ENCODE measurements at places on chromosomes 13 and 19.

DNA sequence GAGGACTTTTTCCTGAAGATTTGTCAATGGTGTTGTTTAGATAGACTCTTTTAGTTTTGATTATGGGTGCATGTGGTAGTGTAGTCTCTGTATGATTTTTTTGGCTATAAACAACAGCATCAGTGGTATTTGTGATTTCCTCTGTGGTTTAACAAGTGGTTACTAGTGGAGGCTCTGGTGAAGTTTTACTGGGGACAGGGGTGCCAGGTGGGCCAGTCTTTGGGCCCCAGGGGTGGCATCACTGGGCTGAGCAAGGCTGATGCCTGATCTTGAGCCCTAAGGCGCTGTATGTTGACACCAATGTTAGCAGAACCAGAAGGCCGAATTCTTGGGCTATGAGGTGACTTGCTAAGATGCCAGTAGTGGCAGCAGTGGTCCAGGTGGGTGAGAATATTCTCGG is 811.4 kb downstream of the DACH1 start:
- DNase-seq: no peak

GRCh38 chr19:51490676-51491075 is 10.9 kb downstream of the SIGLEC12 start:
- DNase-seq: no peak

DNA sequence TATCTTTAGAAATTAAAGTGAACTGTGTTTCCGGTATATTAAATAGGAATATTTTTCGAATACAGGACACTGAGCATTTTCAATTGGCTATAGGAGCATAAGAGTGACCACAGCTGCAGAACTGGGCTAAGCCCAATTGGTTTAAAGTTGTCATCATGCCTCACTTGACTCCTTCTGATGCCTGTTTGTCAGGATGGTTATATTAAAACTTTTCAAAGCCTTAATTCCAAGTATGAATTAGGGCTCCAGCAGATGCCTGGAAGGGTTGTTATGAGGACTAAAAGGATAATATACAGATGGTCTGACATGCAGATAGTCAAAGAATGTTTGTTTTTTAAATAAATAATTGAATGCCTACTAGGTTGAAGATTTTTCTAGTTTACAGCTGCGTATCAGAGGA is 100.0 kb downstream of the LMO7 start:
- DNase-seq: no peak

DNA sequence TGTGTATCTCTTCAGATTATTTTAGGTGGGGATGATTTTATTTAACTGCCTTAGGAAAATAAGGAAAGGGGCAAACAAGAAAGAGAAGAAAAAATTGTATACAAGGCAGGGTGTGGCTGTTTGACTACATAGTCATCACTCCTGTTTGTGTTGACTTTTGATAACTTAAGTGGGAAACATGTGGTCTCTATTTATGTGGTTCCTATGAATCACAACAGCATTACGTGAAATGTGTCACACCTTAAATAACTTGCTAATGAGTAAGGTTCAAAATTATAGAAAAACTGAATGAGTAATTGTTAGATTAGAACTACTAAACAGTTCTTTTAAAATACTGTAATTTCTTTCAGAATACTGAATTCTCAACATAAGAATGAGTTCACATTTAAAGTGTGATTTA is 69.3 kb downstream of the LMO7 start:
- DNase-seq: no peak

DNA sequence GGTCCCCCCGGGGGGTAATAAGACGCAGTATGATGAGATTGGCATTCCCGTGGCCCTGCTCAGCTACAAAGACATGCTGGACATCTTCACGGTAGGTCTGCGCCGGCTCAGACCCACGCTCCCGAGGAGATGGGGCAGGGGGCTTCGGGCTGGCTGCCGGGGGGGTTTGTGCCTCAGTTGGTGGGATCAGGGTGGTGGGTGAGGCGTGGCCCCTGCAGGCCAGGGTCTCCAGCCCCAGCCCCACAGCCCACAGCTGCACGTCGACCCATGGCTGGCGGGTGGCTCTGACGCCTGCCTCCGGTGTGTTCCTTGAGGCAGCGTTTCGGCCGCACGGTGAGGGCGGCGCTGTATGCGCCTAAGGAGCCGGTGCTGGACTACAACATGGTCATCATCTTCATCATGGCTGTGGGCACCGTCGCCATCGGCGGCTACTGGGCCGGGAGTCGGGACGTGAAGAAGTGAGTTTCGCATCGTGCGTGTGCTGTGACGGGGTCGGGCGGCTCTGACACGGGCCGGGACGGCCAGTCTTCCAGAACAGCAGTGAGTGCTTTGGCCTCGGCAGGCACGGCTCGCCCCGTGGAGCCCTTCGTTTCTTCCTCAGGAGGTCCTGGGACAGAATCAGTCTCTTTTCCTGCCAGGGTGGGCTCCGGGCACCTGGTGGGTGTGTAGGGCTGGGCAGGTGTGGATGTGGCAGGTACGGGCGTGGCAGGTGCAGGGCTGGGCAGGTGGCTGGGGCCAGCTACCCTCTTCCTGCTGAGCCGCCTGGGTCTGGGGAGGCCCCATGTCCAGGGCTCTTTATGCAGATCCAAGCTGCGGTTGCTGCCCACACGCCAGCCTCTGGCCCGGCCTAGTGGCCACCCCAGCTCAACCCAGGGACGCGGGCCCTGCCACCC is 10.5 kb downstream of the SPPL2B start:
- no peak for DNase-seq

GRCh38 chr13:34546344-34547250 is 395.5 kb upstream of the NBEA start:
- DNase-seq: no peak

DNA sequence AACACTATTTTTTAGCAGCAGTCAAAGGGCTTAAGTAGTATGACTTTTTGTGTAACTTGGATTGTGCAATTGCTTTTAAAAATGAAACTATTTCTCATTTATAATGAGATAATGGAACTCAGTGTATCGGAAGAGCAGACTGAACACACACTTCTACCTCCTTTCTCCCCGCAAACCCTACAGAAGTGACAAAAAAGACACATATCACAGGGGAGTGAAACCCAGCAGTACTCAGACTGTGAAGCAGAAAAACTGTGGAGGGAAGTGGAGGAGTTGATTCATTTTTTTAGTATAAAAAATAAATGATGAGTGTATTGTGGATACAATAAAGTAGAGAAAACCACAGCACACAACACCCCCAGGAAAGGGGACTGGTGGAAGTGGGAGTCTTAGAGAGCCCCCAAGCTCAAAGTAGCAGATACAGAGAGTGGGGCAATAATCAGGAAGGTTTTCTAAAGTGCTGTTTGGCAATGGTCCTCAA is 9.7 kb downstream of the LPAR6 start:
- peak; percentile 67 for DNase-seq

DNA sequence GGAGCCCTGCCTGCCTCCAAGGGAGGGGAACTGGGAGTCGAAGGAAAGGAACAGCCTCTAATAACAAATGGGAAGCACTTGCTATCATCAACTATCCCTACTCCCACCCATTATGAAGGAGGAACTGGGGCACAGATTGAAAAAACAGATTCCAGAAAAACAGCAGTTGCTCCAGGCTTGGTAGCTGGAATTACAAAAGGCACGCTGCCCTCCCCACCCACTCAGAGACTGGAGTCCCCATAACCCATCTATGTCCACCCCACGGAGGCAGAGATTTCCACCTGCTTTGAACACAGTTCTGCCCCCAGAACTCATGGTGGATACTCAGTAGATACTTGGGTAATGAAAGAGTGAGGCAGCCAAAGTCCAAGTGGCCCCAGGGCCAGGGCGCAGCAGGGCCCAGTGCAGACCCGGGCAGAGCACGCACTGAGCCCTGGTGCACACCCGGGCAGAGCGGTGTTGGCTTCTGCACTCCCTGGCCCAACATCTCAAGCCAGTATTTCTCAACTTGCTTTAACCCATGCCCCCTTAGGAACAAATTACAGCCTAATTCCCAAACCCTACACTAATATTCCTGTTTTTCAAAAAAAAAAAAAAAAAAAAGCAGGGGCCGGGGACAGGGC is 19.1 kb upstream of the CCNP start:
- no peak for DNase-seq

GRCh38 chr13:32087955-32088747 is 56.6 kb downstream of the FRY start:
- no peak for DNase-seq

- no peak for DNase-seq
These were observed 5.2 kb downstream of the SYDE1 start for GRCh38 chr19:15112385-15112784.

- DNase-seq: no peak
These were observed 9.5 kb upstream of the AMER2 start for GRCh38 chr13:25181597-25181996.

DNA sequence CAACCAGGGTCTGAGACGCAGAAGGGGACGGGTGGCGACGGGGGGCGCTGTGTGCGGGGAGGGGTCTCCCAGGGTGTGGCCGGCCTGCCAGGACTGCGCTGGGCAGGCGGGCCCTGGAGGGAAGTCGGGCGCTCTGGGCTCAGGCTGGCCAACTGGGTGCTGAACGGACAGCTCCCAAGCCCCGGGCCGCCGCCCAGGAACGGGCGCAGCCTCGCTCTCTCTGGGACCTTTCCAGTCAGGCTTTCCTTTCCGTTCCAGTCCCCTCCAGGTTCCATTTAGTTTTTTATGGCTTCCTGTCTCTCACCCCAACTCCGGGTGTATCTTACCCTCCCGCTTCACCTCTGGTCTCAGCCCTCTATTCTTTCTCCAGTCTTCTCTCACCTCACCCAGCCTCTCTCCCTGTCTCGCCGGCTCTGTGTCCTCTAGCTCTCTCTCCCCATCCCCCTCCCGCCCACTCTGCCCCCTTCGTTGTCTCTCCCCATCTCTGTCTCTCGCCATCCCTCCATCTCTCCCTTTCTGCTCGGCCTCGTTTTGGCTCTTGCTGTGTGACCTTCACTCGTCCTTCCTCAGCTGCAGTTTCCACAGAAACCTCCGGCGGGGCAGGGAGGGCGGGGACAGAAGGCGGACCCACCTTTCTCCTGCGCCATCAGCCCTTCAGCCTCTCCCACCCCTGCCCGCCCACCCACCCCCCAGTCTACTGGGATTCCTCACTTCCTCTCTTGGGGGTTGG is 3.3 kb upstream of the ATP1A3 start:
- DNase-seq: peak; percentile 55

DNA sequence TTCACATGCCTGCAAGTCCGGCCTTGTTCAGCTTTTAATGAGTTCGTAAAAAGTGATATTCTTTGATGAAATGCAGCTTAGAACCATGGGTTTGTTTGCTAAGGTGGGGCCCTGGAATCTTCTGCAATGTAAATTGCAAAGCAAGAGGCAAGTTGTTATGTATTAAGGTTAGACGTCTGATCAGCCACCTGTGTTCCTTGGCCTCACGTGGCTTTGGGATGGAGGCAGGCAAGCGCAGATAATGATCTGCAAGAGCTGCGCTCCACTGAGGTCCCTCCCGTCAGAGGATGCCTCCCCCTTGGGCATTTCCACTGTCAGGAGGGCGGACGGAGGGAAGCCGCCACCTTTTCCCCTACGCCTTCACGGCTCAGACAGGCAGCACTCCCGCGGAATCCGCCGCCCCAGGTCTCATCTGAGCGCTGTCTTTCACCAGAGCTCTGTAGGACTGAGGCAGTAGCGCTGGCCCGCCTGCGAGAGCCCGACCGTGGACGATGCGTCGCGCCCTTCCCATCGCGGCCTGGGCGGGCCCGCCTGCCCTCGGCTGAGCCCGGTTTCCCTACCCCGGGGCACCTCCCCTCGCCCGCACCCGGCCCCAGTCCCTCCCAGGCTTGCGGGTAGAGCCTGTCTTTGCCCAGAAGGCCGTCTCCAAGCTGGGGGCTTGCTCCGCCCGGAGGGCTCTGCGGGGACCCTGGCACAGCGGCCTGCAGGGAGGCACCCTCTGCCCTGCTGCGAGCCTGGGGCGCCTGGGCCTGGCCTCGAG is 110.9 kb downstream of the CRYL1 start:
- DNase-seq: no peak

GRCh38 chr19:52603558-52604207 is 33.6 kb downstream of the ZNF701 start:
- DNase-seq: no peak

DNA sequence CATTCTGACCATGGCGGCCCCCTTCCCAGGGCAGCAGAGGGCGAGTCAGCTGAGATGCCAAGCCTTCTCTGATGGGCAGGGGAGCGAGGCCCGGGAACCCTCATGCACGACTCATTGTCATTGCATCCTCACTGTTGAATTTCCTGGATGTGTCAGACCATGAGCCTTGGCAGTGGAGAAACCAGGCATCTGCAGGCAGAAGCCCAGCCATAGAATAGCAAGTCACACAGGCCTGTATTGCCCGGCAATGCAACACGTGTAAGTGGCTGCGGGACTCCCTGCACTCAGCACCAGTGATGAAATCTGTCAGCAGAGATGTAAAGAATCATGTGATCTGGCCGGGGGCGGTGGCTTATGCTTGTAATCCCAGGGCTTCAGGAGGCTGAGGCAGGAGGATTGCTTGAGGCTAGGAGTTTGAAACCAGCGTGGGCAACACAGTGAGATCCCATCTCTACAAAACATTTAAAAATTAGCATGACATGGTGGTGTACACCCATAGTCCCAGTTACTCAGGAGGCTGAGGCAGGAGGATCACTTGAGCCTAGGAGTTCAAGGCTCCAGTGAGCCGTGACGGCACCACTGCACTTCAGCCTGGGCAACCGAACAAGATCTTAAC is 199.7 kb downstream of the KATNAL1 start:
- DNase-seq: no peak

- DNase-seq: no peak
These were observed 291.5 kb downstream of the ZNF536 start for GRCh38 chr19:30663611-30664174.

DNA sequence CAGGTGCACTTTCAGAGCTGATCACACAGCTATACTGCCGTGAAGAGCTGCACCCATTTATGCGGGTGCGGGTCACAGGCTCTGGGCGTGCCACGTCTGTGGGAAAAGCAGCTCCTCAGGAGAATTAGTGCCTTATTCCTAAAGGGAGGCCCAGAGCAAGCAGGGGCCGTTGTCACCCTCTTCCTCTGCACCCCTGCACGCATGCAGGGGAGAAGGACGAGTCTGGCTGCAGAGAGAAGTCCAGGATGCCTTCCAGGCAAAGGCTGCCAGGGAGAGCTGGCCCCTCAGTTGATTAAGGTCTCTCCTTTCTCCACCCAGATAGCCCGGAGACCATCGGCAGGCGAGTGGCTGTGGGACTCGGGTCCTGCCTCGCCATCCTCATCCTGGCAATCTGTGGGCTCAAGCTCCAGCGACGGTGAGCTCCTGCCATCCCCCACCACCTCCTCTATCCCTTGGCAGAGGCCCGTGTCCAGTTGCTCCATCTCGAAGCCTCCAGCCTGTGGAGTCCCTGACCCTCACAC is 3.1 kb upstream of the FFAR1 start:
- peak; percentile 28 for DNase-seq

Data from activated CD8-positive, alpha-beta memory T cell treated with anti-CD3 and anti-CD28 coated beads, Interleukin-2, amount 10 ng/mL, durations not matched to agents 7 days and 5 days (primary cell).